ENCODE measurements at places on chromosomes 1 and 21. TPM values are rescaled to one million over a fixed set of nuclear protein-coding genes. Genes with fewer than 3 reads are reported as not detected.

BSND gene
- not detected for total RNA-seq

STK40 gene
- 64.6 TPM for total RNA-seq

WDR64 gene
- 0.44 TPM for total RNA-seq

B4GALT2 gene
- total RNA-seq, result 16.1 TPM

NVL gene
- 41.2 TPM for total RNA-seq

MYBPH gene
- not detected for total RNA-seq

SH3BP5L gene
- total RNA-seq, result 32.2 TPM

CLCA4 gene
- total RNA-seq, result not detected

LAMC1 gene
- 0.51 TPM for total RNA-seq

AKR7A3 gene
- total RNA-seq, result 1.6 TPM

PRAMEF27 gene
- total RNA-seq, result not detected

AMPD1 gene
- total RNA-seq, result not detected

S100A12 gene
- total RNA-seq, result not detected

C1QA gene
- total RNA-seq, result not detected

ZFP69B gene
- total RNA-seq, result 5.9 TPM

MAP1LC3C gene
- total RNA-seq, result not detected

PODN gene
- total RNA-seq, result not detected

LCE1A gene
- total RNA-seq, result not detected

LENEP gene
- 0.93 TPM for total RNA-seq

OR6P1 gene
- not detected for total RNA-seq

RAB7B gene
- total RNA-seq, result not detected

AQP10 gene
- total RNA-seq, result not detected

AMY2B gene
- 7.1 TPM for total RNA-seq

ANKRD34A gene
- 2.3 TPM for total RNA-seq

TBX19 gene
- total RNA-seq, result 3.0 TPM

PRAMEF33 gene
- not detected for total RNA-seq

LHX8 gene
- total RNA-seq, result not detected

PSRC1 gene
- 13.3 TPM for total RNA-seq

RBM15 gene
- total RNA-seq, result 57.4 TPM

TMEM39B gene
- total RNA-seq, result 33.7 TPM

KCNE2 gene
- total RNA-seq, result not detected

PBX1 gene
- total RNA-seq, result 0.37 TPM

CLCA2 gene
- not detected for total RNA-seq

RGS13 gene
- not detected for total RNA-seq

ADAMTS5 gene
- not detected for total RNA-seq

TRIM17 gene
- total RNA-seq, result 1.8 TPM

WDR3 gene
- 34.6 TPM for total RNA-seq

COQ8A gene
- total RNA-seq, result 32.7 TPM

ABCA4 gene
- total RNA-seq, result 0.25 TPM

CACNA1S gene
- total RNA-seq, result not detected

WNT3A gene
- not detected for total RNA-seq

C1orf87 gene
- not detected for total RNA-seq

REN gene
- total RNA-seq, result not detected

ARTN gene
- total RNA-seq, result 0.85 TPM

FAM72D gene
- total RNA-seq, result 5.1 TPM

GBP6 gene
- total RNA-seq, result 4.2 TPM

Measured in T-helper 1 cell treated with Interleukin-12 subunit alpha and Interleukin-12 subunit beta and Interleukin-4 antibody, amounts not matched to agents 30 ng/mL and 1 ng/mL, for 36 hours (primary cell).